ENCODE measurements at places on chromosomes 13 and 19. TPM values are rescaled to one million over a fixed set of nuclear protein-coding genes. Genes with fewer than 3 reads are reported as not detected.

DNA sequence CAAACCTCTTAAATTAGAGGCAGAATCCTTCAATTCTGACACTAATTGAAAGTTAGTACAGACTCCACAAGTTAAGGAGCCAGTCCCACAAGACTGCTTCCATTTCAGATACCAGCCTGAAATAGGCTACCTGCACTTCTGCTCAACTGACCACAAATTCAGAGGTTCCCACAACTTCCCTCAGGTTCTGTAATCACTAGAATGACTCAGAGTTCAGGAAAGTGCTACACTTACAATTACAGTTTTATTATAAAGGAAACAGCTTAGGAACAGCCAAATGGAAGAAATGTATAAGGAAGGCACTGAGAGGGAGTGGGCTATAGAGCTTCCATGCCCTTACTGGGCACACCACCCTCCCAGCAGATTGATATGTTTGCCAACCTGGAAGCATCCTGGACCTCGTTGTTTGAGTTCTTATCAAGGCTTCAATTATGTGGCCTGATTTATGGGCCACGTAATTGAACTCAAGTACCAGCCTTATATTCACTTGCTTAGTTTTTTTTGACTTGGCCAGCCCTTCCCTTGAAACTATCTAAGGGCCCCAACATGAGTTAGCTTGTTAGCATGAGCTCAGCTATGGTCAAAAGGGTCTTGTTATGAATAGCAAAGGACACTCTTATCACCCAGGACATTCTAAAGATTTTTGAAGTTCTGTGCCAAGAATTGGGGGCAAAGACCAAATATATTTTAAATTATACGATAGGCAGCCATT lies 25.9 kb downstream of the NBEA start:
- DNase-seq, result no peak

The CPT1C gene
- total RNA-seq, result 7.8 TPM

The TNFSF9 gene
- total RNA-seq, result 1.3 TPM

GRCh38 chr13:30982906-30983305 lies 50.5 kb downstream of the TEX26 start:
- no peak for DNase-seq

The ATP4A gene
- 16.8 TPM for total RNA-seq

DNA sequence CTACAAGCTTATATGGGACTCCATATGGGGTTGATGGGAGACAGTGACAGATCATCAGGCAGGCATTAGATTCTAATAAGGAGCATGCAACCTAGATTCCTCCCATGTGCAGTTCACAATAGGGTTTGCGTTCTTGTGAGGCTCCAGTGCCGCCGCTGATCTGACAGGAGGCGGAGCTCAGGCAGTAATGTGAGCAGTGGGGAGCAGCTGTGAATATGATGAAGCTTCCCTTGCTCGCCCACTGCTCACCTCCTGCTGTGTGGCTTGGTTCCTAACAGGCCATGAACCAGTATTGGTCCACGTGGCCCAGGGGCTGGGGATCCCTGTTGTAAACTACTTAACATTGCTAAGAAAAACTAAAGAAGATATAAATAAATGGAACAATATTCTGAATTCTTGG lies 378.4 kb downstream of the KCNRG start:
- no peak for DNase-seq

DNA sequence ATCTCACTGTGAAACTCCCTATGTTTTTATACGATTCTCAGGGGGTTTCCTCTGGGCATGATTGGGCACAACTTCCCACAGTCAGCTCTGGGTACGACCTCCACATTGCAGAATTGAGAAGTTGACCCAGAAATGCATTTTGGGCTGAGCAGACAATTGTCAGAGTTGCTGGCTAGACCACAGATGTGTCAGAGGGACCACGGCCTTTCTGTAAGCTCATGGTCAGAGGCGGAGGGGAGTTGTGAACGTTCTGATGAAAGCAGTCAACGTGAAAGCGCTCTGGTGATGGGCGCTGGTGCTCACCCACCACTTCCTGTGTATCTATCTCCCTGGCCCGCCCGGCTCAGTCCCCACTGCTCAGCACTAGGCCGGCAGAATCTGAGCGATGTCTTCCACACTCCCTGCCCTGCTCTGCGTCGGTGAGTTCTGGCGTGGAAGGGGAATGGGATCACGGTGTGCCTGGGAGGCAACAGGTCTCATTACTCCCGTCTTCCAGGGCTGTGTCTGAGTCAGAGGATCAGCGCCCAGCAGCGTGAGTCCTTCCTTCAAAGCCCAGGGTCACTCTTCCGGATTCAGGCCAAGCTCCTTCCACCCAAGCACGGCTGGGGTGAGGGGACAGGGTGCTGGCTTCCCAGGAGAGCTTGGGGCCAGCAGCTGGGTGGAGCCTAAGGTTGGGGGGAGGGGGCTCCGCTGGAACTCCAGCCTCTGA lies at the start of gene NCR1:
Gene NCR1 (plus strand): TSS at position 346 of the 709 bp plus-strand sequence. CDS start 40 bp downstream, at position 386.
- no peak for DNase-seq

Data from type B pancreatic cell (in vitro differentiated cells).